GM04503 (cell line): ENCODE measurements at places on chromosomes 1 and 21.

GRCh38 chr1:228935198-228935663, 200.0 kb downstream of the RHOU start:
- no peak for DNase-seq

- no peak for DNase-seq
Observed at GRCh38 chr1:43965316-43965715, 4.5 kb upstream of the DPH2 start.

DNA sequence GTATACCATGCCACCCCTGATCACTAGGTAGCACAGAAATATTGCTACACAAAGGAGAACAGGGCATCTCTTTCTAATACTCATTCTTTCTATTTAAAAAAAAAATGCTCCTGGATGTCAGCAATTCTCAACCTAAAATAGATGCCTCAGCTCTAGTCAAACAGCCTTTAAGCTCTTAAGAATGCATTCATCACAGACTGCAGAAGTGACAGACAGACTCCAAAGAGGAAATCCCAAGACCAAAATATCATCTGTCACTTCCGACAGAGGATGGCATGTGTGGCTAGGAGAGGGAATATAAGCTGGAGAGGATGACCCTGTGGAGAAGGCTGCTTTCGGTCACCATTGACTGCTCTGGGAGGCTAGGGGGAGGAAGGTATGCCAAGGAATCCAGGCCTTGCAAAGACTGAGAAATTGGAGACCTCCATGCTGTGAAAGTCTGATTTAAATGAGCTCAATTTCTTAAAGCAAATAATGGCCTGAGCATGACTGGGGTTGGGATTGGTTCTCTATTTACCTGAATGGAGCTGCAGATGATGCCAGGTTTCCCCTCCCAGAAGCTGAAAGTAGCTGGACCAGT, 277.4 kb downstream of the BRINP2 start:
- no peak for DNase-seq

DNA sequence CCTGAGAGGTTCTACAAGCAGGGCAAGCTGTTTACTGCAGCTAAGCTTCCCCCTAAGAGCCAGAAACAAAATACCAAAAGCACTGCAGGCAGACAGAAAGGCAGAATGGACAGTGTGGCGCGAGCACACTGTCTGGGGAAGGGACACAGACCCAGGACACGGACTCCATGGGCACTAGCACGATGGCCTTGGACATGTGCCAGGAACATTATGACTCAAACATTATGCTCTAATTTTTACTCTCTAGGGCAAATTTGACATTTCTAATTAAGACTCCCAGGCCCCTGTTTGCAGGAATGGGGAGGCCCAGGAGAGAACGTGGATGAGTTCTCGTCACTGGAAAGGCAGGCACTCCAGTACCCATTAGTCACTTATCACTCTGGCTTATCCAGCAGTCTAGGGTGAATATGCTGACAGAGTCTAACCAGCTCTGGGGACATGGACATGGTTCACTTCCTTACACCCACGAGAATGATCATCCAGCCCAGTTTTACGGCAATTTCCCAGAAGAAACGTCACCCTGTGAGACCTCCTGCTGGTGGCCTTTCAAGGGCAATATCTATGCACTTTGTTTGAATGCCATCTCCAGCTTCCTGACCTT, 45.1 kb downstream of the CAPN8 start:
- no peak for DNase-seq

- no peak for DNase-seq
Observed at GRCh38 chr1:25517476-25518394, 25.7 kb upstream of the LDLRAP1 start.

DNA sequence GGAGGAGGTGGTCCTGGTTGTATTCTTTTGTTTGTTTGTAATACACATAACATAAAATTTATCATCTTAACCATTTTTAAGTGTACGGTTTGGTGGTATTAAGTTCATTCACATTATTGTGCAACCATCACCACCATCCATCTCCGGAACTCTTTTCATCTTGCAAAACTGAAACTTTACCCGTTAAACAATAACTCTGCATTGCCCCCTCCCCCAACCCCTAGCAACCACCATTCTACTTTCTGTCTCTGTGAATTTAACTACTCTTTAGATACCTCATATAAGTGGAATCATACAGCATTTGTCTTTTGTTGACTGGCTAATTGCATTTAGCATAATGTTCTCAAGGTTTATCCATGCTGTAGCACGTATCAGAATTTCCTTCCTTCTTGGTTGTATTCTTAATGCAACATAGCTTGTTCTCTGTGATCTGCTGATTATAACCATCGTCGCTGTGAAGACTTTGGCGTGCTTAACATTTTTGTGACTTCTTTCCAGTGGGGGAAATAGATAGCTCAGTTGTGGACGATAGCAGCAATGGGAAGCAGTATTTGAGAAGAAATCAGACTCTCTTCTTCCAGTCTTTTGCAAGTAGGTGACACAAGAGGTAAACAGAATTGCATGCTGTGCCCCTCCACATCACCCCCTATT, 117.5 kb upstream of the HOOK1 start:
- no peak for DNase-seq

DNA sequence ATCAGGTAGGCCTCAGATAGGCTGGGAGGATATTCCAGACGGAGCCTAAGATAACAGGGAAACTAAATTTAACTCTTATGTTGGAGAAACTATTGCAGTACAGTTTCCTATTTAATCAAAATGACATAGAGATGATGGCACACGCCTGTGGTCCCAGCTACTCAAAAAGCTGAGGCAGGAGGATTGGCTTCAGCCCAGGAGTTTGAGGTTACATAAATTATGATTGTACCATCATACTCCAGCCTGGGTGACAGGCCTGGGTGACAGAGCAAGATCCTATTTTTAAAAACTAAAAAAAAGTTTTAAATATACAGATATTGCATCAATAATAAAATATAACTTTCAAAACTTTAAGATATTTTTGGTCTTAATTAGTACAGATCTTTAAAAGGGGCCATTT, 25.2 kb upstream of the TAL1 start:
- no peak for DNase-seq

DNA sequence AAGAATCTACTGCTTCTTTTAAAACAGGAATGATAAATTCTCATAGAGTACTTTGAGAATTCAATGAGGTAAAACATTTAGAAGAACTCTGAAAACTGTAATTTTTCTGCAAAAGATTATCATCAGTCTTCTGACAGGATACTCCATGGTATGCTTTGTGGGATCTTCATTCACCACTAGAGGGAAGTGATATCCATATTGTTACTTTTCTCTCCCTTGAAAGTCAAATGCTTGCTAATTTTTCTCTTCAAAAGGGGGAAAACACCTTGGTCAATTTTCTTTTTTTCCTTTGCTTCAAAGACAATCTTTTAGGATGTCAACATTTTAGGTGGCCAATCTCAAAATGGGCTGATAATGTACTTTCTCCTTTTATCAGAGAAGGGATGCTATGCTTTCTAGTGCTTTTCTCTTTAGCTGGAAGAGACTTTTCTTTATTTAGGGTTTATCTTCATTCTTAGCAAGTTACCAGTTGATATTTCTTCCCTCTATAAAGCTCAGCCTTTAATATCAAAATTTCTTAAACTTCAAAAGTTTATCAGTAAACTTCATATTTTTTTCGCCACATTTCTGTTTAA, 95.5 kb downstream of the NEGR1 start:
- DNase-seq: no peak

- no peak for DNase-seq
Observed at GRCh38 chr1:23810818-23811540, 10.4 kb upstream of the GALE start.

- no peak for DNase-seq
Observed at GRCh38 chr21:33755354-33755753, 113.1 kb downstream of the ITSN1 start.

DNA sequence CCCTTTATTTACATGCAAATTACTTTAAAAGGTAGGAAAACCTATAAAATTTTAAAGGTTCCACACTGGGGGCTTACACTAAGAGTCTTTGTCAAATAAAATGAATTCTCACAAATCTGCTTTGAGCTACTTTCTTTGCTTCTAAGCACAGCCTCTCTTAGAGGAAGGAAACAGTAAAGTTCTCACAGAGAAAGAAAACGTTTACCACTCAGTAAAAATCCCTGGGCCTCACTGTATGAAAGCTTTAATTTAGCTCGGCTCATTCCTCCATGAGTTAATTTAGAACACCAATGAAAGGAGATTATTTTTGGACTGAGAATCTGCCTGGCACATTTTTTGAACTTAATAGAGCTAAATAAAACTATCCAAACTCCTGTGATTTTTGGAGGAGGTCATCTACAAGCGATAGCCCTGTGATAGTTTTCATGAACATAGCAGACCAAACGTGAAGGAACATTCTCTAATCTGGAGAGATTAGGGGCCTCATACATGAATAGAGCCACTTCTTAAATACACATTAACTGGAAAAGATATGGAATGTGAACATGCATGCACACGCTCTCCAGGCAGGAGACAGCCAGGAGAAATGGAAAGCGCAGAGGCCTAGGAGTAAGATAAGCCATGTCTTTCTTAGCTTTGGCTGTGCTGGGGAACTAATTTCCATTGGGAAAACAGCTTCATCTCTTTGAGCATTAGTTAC, 32.8 kb downstream of the PRRX1 start:
- no peak for DNase-seq

DNA sequence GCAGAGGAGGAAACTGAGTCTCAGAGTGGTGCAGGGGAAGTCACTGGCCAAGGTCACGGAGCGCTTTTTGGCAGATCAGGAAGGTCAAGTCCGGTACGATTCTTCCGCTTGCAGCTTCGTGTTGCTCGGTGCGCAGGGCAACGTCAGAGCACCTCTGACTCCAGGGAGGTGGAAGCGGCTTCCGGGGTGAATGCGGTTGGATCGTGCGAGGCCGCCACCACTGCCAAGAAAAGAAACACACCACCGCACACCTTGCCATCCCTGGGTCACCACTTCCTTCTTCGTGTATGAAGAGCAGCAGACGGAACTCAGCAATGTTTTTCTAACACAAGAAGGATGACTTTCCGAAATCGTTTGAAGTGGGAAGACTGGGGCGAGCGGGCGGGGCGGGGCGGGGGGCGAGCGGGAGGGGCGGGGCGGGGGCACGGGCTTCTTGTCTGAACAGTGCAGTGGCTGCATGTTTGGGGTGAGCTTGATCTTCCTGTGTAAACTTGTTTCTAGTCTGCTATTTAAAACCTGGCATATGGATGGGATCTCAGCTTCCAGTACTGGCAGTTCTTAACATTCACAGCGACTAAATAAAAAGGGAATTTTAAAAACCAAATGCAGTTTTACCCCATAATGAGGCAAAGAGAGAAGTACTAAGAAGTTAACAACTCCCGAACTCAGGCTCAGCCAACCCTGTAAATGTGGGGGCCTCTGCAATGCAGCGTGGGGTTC, 300.0 kb downstream of the RRAGC start:
- no peak for DNase-seq

DNA sequence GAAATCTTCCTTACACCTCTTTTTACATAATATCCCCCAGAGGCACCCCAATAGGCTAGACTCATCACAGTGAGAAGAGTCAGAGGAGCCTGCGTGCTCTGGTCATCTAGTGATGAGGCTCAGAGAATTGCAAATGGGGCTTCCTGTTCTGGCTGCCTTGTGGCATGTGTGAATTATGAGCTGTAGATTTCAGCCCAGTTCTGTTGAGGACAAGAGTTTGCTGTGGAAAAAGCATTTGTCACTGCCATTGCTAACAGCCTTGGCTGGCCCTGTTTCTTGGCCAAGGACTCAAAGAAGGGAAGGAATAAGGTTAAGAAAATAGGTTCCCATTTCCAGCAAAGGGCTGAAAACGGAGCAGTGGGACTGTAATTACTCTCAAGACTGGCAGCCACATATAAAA, 30.7 kb downstream of the MRAP start:
- DNase-seq: peak; percentile 85

GRCh38 chr1:187817782-187818181, 989.0 kb downstream of the PLA2G4A start:
- no peak for DNase-seq

GRCh38 chr1:203017061-203017460, 9.2 kb upstream of the PPFIA4 start:
- DNase-seq: no peak

- DNase-seq: no peak
Observed at GRCh38 chr1:97877307-97877706, 43.5 kb downstream of the DPYD start.

DNA sequence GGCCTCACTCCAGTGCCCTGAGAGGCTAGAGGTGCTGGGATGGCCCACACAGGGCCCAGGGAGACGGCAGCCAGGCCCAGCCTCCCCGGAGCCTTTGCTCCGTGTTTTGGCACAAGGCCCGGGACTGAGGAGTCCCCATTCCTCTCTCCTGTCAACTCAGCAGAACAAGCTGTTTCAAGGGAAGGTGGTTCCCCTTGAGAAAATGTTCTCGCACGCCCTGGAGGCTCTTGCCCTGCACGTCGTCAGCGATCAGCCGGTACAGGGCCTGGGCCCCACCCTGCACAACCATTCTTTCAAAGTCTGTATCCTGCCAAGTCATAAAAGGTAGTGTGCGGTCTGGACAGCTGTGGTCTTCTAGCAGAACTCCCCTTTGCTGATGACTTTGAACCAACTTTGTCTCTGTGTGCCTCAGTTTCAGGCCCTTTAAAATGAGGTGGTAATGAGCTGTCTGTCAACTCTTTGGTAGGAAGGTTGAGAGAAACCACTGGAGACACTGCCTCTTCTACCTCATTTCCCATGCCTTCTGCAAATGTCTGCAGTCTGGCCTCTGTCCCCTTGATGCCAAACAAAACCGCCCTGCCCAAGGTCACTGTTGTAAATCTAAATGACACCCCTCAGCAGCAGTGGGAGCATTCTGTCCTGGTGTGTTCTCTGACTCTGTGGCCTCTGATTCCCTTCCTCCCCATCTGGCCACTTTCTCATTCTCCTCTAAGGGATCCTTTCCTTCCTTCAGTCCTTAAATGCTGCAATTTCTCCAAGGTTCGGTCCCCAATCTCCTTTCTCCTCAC, 138.6 kb upstream of the JUN start:
- DNase-seq: no peak

- no peak for DNase-seq
Observed at GRCh38 chr1:155064111-155064831, 731 bp downstream of the EFNA4 start.

DNA sequence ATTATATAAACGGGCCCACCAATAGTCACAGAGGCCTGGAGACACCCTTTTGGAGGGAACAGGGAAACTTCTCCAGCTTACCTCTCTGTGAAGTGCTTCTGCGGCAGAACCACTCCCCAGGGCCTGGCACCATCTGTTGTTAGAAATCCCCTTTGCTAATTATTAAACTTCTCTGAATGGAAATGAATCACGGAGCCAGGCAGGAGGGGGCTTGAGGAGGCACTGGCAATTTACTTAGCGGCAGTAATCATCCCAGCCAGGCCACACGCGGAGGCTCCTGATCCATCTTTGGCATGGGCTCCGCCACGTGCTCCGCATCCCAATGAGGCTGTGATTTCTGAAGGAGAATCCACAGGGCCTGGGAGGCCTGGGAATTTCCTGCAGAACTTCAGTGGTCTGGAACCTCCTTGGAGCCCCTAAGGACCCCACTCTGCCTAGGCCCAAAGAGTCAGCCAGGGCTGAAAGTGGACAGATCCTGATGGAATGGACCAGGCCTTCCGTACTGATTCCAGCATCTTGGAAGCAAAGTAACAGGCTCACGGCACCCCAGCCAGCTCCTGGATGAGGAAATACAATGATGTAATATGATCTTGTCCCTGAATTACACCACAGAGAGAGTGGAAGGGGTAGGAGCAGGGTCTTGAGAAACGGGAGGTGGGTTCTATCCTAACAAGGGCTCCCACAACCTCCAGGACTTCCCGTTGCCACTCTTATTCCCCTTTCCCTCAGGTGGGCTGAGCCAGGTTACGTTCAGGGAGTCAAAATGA, 62.3 kb downstream of the GRIK3 start:
- DNase-seq: no peak
